ENCODE measurements at places on chromosomes 3 and 15.

GRCh38 chr3:17955411-17955810, 213.0 kb upstream of the TBC1D5 start:
- no peak for DNase-seq

DNA sequence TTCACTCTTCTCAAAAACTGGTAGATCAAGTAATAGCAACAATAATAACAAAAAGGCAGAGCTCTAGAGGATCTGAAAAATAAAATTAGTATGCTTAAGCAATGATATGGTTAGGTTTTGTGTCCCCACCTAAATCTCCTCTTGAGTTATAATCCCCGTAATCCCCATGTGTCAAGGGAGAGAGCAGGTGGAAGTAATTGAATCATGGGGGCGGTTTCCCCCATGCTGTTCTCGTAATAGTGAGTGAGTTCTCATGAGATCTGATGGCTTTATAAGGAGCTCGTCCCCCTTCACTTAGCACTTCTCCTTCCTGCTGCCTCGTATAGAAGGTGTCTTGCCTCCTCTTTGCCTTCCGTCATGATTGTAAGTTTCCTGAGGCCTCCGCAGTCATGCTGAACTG, 60.2 kb upstream of the ABHD2 start:
- no peak for DNase-seq

DNA sequence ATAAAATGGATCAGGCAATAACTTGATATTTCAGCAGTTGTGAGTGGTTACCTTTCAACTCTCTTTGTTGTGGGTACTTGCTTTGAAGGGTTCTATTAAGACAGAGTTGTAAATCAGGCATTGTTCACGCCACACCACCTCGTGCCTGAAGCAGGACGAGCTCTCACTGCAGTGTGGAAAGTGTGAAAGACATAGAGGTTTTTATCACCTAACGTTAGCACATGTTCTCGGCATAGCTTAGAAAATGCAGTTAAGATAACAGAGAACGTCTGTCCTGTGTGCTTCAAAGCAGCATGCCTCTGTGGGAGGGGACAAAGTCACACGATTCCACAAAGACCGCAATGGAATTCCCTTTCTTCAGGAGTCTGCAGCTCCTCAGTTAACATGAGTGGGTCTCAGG, 7.8 kb downstream of the ADAMTS17 start:
- no peak for DNase-seq

DNA sequence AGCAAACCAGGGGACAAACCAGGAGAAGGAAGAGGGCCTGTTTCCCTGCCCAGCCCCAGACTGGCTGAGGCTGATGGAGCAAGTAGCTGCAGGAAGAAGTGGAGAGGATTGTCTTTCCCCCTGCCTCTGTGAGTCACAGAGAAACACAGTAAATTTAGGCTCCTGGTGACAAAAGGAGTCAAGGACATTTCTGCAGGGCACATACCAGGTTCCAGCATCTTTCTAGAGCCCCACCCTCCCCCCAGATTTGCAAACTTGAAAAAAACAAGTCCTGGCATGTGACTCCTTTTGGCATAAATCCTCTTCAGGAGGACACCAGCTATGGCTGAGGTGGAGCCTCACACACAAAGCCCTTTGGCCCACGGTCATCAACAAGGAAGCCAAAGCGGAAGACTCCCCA, 17.8 kb downstream of the PLD1 start:
- DNase-seq: no peak

- no peak for DNase-seq
Measured at GRCh38 chr3:126082362-126083137, 1.4 kb downstream of the SLC41A3 start.

DNA sequence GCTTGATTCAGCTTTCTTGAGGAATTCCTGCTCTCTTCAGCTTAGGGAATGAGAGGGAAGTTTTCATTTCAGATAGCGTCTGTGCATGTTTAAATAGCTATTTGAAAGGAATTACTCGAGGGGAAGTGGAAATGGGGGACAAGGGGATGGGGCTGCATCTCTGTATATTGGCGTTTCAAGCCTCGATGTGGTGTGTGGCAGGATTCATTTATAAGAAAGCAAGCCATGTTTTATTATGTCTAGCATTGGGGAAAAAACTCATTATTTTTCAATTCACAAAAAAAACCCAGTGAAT, 1.0 kb downstream of the ATP2C1 start:
- DNase-seq: no peak

GRCh38 chr3:121274411-121274810, 271.4 kb downstream of the POLQ start:
- DNase-seq: no peak

- DNase-seq: peak; percentile 69
Measured at GRCh38 chr15:101451266-101451799, 38.2 kb downstream of the PCSK6 start.

GRCh38 chr3:180679178-180680096, at the start of gene CCDC39:
CCDC39 (minus strand) TSS chr3:180679489; CDS start chr3:180679380, 109 bp downstream.
- DNase-seq: peak; percentile 62

- no peak for DNase-seq
Measured at GRCh38 chr3:110413807-110414748, 657.5 kb upstream of the NECTIN3 start.

GRCh38 chr3:127483902-127484591, 106.5 kb downstream of the TPRA1 start:
- peak; percentile 29 for DNase-seq

- no peak for DNase-seq
Measured at GRCh38 chr3:86914670-86915069, 76.3 kb downstream of the VGLL3 start.

DNA sequence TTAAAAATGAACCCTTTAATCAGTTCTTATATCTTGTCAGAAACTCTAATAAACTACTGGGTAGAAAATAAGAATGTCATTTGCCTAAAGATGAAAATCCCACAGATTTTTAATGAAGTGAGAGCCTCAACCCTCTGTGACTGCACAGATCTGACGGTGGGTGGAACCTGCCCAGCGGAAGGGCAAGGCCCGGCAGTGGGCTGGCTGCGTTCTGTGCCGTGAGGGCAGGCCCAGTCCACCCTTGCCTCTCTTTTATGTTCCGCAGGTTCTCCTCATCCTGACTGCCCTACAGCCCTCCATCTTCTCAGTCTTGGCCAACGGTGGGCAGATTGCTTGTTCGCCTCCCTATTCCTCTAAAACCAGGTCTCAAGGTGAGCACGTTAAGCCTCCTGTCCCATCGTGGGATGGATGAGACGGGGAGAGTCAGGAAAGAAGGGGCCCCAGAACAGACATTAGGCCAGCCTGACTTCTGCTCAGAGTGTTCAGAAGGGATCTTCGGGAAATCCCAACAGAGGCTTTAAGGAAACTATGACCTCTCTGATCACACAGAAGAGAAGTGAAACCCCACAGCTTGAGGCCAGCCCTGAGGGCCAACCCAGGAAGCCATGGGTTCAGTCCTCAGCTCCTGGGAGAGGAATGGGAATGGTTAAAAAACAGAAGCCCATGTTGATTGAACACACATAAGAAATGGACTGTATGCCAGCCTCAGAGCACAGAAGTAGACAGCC, 16.0 kb downstream of the SLC51A start:
- no peak for DNase-seq

GRCh38 chr3:108090701-108091497, at the start of gene CD47:
CD47 (minus strand) TSS chr3:108091031; CDS start chr3:108090908, 123 bp downstream.
- DNase-seq: peak; percentile 85

DNA sequence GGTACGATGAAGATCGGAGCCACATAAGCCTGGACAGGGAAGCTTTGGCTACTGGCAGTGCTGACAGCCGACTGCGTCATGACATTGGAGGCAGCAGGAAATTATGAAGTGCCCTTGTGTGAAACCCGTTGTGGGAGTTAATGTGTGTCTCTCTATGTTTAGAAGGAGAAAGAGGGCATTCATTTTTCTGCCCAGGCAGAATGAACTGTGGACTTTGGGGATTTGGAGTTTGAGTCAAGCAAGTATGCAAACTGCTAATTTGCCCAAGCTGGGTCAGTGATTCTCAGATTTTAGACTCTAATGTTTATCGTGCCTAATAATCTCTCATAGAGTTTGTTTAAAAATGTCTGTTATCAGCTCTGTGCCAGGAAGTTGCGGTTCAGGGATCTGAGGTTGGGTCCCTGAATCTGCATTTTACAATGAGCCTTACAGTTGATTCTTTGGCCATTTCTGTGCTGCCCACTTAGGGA, 5.6 kb downstream of the CTXND1 start:
- DNase-seq: no peak

- no peak for DNase-seq
Measured at GRCh38 chr15:34119291-34119690, 17.4 kb downstream of the PGBD4 start.

GRCh38 chr15:89002281-89002761, 85.9 kb upstream of the ABHD2 start:
- DNase-seq: no peak

DNA sequence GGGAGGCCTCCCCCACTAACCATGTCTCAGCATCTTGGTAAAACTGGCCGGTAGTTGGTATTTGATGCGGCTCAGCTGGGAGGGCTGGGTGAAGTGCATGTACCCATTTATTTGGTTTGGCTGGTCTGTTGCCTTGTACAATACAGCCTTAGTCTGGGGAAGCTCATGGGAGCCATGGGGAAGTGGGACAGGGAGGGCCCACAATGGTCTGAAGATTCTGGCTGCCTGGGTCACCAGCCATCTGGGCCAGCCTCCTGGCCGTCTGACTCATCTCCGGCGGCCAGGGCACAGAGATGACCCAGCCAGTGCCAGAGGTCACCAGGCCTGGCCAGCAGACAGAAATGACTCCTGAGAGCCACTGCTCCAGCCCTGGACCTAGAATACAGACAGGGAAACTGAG, 51.6 kb upstream of the SMAD6 start:
- no peak for DNase-seq

DNA sequence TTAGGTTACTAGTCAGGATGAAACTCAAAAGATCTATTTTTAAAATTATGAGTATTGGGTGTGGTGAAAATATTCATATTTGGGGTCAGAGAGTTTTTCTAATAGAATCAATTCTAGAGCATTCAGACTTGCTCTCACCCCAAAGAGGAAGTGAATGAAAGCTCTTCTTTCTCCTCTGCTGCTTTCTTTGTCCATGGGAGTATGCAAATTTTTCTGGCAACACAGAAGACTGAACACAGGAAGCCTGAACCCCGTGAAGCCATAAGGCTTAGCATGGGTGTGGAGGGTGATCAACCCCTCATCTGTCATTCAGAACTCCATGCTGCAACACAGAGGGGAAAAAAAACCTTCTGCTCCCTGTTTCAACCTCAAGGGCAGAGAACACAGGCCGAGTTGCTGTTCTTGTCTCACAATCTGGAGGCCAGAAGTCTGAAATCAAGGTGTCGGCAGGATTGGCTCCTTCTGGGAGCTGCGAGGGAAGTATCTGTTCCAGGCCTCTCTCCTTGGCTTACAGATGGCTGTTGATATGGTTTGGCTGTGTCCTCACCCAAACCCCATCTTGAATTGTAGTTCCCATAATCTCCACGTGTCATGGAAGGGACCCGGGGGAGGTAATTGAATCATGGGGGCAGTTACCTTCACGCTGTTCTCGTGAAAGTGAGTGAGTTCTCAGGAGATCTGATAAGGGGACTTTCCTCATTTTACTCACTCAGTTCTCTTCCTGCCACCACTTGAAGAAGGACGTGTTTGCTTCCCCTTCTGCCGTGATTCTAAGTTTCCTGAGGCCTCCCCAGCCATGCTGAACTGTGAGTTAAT, 33.7 kb upstream of the CD47 start:
- no peak for DNase-seq

DNA sequence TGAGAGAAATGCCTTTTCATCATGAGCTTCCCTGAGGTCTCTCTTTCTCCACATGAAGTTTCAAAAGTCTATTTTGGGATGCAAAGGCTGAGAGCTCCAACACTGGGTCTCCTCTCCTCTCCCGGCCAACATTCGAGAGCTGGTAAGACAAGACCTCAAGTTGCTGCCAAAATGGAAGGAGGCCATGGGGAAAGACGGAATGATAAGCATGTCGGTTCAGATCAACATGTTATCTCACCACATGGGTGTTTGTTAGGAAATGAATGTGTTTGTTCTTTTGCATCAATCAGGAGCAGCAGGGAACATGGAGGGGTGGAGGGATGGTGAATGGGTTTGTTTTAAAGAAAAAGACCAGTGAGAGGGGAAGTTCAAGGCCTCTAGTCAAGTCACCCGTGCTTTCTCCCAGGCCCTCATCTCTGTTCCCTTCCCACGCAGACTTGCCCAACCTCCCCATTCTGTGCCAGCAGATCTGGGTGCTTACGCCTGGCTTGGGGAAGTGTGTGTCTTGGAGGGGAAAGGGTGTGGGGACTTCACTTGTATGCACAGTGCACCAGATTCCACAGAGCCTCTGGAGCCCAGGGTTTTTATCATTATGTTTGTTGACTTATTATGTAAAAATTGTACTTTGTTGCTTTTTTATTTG, 23.5 kb upstream of the ATP10A start:
- DNase-seq: no peak

GRCh38 chr3:108406063-108406660, 104.2 kb downstream of the MYH15 start:
- DNase-seq: no peak

DNA sequence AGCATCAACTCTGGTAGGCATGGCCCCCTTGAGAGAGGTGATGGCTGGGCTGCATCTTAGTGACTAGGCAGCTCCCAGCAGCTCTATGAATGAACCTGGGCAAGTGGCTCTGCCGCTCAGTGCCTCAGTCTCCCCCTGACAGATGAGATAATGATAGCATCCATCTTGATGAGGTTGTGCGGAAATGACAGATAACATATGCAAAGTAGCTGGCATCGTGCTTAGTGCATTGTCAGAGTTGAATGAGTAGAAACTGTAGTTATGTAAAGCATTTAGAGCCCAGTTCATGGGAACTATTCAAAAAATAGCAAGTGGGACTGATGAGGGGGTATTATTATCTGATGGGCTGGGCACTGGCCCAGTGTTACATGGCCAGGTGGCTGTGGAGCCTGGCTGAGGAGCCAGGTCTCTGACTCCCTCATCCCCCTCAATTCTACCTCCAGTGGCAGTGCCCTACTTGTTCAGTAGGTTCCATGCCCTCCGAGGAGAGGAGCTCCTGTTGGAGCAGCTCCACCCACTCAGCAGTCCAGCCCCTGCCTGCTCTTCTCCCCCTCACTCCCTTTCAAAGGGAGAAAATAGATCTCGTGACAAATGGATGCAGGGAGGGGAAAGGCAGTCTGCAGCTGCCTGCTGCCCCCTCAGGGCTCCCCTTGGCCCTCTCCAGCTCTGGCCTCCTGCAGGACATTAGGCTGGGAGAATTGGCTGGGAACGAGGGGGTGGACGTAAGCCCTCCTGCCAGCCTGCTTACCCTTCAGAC, 6.6 kb downstream of the PRKCD start:
- DNase-seq: no peak

- no peak for DNase-seq
Measured at GRCh38 chr3:67460841-67461510, 193.4 kb downstream of the SUCLG2 start.

DNA sequence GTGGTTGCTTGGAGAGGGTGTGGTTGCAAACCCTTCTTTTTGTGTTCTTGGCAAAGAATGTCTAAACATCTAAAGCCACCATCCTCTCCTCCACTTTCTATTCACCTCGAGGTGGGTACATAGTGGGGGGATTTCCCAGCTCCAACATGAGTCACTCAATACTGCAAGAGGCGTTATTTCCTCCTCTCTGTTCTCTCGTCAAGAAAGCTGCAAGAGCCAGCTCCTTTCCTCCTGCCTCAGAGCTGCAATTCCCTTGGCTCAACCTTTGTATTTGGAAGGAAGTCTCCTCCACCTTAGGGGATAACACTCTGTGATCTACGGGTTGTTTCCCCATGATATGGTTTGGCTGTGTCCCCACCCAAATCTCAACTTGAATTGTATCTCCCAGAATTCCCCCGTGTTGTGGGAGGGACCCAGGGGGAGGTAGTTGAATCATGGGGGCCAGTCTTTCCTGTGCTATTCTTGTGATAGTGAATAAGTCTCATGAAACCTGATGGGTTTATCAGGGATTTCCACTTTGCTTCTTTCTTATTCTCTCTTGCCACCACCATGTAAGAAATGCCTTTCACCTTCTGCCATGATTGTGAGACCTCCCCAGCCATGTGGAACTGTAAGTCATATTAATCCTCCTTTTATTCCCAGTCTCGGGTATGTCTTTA, 138.4 kb downstream of the PLCL2 start:
- no peak for DNase-seq
